ENCODE measurements at places on chromosomes 1 and 21. TPM values are rescaled to one million over a fixed set of nuclear protein-coding genes. Genes with fewer than 3 reads are reported as not detected.

Gene LAMC1
- 20.5 TPM for polyA plus RNA-seq

Gene HSD3B2
- not detected for polyA plus RNA-seq

Gene RGS7
- 2.0 TPM for polyA plus RNA-seq

Gene ANGPTL3
- 0.16 TPM for polyA plus RNA-seq

Gene G0S2
- polyA plus RNA-seq = 8.2 TPM

Gene SYTL1
- 12.3 TPM for polyA plus RNA-seq

Gene KRTAP20-4
- polyA plus RNA-seq = not detected

Gene TFF1
- polyA plus RNA-seq = not detected

DNA sequence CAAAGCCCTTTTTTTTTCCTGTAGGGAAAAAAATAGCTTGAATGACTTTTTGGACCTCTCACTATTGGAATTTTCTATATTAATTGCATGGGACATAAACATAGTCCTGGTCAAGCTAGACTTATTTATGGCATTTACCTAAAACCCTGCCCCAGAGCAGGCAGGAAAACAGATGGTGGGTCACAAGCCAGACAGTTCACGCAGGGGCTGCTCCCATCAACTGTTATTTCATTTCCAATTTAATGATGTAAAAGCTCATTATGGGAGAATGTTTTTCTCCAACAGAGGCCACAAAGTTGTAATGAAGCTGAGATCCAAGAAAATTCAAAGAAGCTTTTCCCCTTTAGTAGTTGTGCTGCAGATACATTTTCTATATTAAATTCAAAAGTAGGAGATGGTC is 99.2 kb downstream of the SGIP1 start:
- no peak overlapping the region for H3K4me3 ChIP-seq
- H3K4me1 ChIP-seq = no peaks in the 10 kb centered on the region
- no peaks in the 10 kb centered on the region for H3K27me3 ChIP-seq

GRCh38 chr1:108817811-108818210 is 39.1 kb downstream of the AKNAD1 start:
- H3K27ac ChIP-seq = no peak overlapping the region
- no peaks in the 10 kb centered on the region for H3K27me3 ChIP-seq
- H3K36me3 ChIP-seq = no peaks in the 10 kb centered on the region

DNA sequence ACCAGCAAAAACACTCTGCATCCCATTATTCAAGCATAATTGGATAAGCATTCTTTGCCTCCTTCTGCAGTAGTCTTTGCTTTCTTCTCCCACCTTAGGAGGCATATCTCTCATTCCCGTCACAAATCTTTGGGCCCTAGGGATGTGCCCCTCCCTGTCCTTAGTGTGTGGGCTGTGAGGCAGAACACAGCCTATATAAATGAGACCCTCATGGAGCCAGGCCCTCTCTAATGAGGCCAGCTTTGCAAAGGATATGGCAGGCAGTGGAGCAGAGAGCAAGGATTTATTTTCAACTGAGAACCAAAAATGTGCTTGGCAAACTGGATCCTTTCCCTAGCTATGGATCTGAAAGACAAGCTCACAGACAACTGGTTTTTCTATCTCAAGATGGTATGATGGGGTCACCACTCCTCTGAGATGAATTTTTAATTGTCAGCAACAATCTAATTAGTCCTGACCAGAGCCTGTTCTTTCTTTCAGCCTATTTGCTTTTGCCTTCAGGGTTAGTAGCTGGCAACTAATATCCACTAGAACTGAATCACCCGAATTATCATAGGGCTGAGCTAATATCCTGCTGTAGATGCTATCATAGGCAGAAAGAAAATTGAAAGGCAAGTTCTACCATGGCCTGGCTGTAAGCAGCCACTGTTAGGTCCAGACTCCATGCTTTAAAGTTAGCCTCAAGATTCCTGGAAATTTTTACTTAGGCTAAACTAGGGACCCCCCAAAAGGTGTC is 134.2 kb downstream of the SYT2 start:
- no peaks in the 10 kb centered on the region for H3K27me3 ChIP-seq
- H3K27ac ChIP-seq = peak overlapping the region; percentile 71
- no peak overlapping the region for H3K4me3 ChIP-seq

DNA sequence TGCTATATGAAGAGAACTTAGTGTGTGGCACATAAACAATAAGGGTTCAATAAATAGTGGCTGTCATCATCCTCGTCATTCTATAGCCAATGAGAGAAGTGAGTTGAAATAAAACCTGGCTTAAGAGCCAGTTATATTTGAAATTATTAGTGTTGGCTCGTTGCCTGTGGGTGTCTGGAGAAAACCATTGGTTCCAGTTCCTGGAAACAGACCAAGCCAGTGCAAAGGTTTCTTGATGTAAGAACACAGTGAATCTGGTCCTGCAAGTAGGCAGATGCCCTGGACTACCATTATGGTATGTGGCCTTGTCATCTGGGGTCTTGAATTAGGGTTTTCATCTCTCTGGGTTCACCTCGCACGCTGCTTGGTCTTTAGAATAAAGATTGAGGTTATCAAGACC is 43.3 kb downstream of the URB2 start:
- no peak overlapping the region for H3K27ac ChIP-seq
- H3K27me3 ChIP-seq = no peaks in the 10 kb centered on the region
- no peaks in the 10 kb centered on the region for H3K36me3 ChIP-seq
- no peaks in the 10 kb centered on the region for H3K4me1 ChIP-seq
- no peak for DNase-seq

DNA sequence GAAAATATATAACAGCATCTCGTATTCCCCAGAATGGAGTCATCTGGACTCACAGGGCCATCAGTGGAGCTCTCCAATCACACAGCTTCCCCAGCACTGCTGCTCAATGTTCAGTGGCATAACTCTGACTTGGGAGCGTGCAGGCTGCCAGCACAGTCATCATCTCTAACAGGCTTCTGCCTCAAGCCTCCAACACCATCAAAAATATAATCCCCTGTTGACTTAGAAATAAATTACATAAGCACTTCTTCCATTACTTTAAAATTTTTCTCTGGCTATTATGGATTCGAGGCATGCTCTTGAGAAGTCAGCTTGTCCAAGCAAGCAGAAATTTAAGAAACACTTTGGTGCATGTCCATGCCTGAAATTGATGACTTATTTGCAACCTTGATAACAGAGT is 6.2 kb downstream of the DUSP23 start:
- no peak for DNase-seq
- H3K4me3 ChIP-seq = no peak overlapping the region
- H3K27me3 ChIP-seq = no peaks in the 10 kb centered on the region
- H3K36me3 ChIP-seq = no peaks in the 10 kb centered on the region

DNA sequence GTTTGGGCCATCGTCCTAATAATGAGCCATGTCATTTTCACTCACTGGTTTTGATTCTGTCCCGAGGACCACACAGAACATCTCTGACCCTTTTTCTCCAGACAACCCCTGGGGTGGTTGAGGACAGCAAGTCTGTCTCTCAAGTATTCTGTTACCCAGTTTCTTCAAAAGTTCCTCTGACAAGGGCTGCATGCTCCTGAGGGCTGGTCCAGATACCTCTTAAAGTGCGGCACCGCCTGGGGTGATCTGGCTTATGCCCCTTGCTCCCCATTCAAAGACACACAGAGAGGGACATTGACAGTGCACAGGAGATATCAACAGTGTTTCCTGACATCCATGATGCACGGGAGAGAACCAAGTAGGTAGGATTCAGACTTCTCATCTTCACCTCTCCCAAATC is 132.9 kb upstream of the EDN2 start:
- no peaks in the 10 kb centered on the region for H3K4me1 ChIP-seq
- H3K36me3 ChIP-seq = no peaks in the 10 kb centered on the region
- no peaks in the 10 kb centered on the region for H3K27me3 ChIP-seq

- H3K4me1 ChIP-seq = peaks cover 4% of the 10 kb centered on the region
- peak; percentile 67 for DNase-seq
- H3K4me3 ChIP-seq = no peak overlapping the region
- H3K27ac ChIP-seq = no peak overlapping the region
- no peaks in the 10 kb centered on the region for H3K36me3 ChIP-seq
Measured at GRCh38 chr1:166479052-166479631, 312.3 kb upstream of the FAM78B start.

DNA sequence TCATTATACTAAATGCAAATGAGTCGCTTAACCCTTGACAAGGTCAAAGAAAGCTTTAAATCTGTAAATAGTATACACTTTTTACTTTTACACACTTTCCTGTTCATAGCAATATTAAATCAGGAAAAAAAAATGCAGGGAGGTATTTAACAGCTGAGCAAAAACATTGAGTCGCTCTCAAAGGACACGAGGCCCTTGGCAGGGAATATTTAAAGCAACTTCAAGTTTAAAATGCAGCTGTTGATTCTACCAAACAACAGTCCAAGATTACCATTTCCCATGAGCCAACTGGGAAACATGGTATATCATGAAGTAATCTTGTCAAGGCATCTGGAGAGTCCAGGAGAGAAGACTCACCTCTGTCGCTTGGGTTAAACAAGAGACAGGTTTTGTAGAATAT is 62.7 kb downstream of the CAPN2 start:
- no peak for DNase-seq
- H3K36me3 ChIP-seq = peaks cover 16% of the 10 kb centered on the region
- H3K4me3 ChIP-seq = no peak overlapping the region
- no peaks in the 10 kb centered on the region for H3K27me3 ChIP-seq
- 0 out of 2 replicates have a peak, but pooled peaks cover 7% of the 10 kb centered on the region for H3K4me1 ChIP-seq

- no peaks in the 10 kb centered on the region for H3K4me1 ChIP-seq
- H3K4me3 ChIP-seq = no peak overlapping the region
- H3K27ac ChIP-seq = no peak overlapping the region
- DNase-seq = no peak
- H3K27me3 ChIP-seq = no peaks in the 10 kb centered on the region
- no peaks in the 10 kb centered on the region for H3K36me3 ChIP-seq
Measured at GRCh38 chr1:219692981-219693380, 80.1 kb upstream of the ZC3H11B start.

- H3K36me3 ChIP-seq = no peaks in the 10 kb centered on the region
- H3K4me3 ChIP-seq = no peak overlapping the region
- no peaks in the 10 kb centered on the region for H3K27me3 ChIP-seq
- H3K4me1 ChIP-seq = peaks cover 39% of the 10 kb centered on the region
Measured at GRCh38 chr1:37448185-37448584, 26.2 kb upstream of the ZC3H12A start.

GRCh38 chr1:30774550-30775432 is 17.2 kb upstream of the LAPTM5 start:
- no peaks in the 10 kb centered on the region for H3K27me3 ChIP-seq
- no peaks in the 10 kb centered on the region for H3K36me3 ChIP-seq
- DNase-seq = no peak
- no peak overlapping the region for H3K4me3 ChIP-seq

DNA sequence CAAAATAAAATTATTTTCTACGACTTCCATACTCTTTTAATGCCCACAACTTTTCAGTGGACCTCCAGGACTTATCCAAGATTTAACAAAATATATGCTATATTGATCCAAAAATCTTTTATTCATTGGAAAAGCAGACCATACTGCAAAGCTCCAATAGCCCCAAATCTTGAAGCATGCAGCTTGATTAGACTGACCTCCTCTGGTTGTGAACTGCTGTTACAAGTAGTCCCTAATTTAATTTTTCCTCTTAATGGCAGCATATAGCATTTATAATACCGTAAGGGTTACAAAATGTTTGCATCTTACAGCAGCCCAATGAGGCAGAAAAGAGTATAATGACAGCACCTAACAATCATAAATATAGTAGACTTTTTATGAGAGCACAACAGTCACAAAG is 49.8 kb downstream of the TPR start:
- no peak overlapping the region for H3K27ac ChIP-seq
- peaks cover 59% of the 10 kb centered on the region for H3K36me3 ChIP-seq
- H3K4me3 ChIP-seq = no peak overlapping the region
- H3K27me3 ChIP-seq = no peaks in the 10 kb centered on the region
- no peaks in the 10 kb centered on the region for H3K4me1 ChIP-seq

GRCh38 chr1:117567976-117568375 is 37.9 kb upstream of the TENT5C start:
- H3K36me3 ChIP-seq = no peaks in the 10 kb centered on the region
- H3K4me3 ChIP-seq = no peak overlapping the region
- no peak overlapping the region for H3K27ac ChIP-seq
- no peaks in the 10 kb centered on the region for H3K27me3 ChIP-seq

DNA sequence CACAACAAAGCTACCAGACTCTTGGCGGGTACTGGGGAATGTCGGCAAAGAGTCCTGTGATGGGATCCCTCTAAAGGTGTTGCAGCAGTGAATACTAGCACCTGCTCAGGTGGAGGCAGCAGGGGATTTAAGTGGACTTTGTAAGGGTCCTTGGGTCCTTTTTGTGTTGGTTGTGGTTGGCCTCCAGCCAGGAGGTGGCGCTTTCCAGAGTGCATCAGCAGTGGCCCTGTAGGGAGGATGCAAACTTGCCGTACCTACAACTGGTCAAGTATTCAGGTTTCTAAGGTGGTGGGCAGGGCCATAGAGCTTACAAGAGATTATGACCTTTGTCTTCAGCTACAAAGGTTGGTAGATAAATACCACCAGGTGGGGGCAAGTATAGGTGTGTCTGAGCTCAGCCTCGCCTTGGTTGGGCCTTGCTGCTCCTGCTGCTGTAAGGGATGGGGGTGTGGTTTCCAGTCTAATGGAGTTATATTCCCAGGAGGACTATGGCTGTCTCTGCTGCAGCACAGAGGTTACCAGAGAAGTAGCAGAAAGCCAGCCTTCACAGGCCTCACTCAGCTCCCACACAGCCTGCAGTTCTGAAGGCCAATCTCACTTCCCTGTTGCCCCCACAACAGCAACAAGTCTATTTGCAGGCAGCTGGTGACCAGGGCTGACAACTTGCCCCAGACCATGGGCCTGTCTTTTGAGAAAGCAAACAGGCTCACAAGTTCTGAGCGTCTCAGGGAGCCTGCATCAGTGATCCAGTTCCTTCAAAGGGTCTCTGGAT is 7.3 kb downstream of the OR2M5 start:
- no peak overlapping the region for H3K4me3 ChIP-seq
- H3K4me1 ChIP-seq = no peaks in the 10 kb centered on the region
- H3K27ac ChIP-seq = no peak overlapping the region
- H3K27me3 ChIP-seq = no peaks in the 10 kb centered on the region
- H3K36me3 ChIP-seq = peaks cover 9% of the 10 kb centered on the region
- no peak for DNase-seq

GRCh38 chr21:37365517-37366481 is 774 bp upstream of the DYRK1A start:
- H3K4me3 ChIP-seq = peak overlapping the region; percentile 89
- H3K27ac ChIP-seq = peak overlapping the region; percentile 100
- peaks cover 34% of the 10 kb centered on the region for H3K4me1 ChIP-seq
- no peaks in the 10 kb centered on the region for H3K27me3 ChIP-seq

GRCh38 chr21:16357994-16358393 is 628.2 kb downstream of the USP25 start:
- H3K36me3 ChIP-seq = no peaks in the 10 kb centered on the region
- no peak overlapping the region for H3K27ac ChIP-seq
- no peak for DNase-seq
- H3K4me3 ChIP-seq = no peak overlapping the region
- H3K4me1 ChIP-seq = no peaks in the 10 kb centered on the region
- no peaks in the 10 kb centered on the region for H3K27me3 ChIP-seq
